ENCODE measurements at places on chromosomes 6 and 20.
A peak's percentile ranks its signal among the peaks of the same experiment; 100 is the strongest.

GRCh38 chr20:1493536-1493935 is 2.3 kb upstream of the SIRPB2 start:
- H3K27ac ChIP-seq, result no peak overlapping the region
- no peak for DNase-seq

DNA sequence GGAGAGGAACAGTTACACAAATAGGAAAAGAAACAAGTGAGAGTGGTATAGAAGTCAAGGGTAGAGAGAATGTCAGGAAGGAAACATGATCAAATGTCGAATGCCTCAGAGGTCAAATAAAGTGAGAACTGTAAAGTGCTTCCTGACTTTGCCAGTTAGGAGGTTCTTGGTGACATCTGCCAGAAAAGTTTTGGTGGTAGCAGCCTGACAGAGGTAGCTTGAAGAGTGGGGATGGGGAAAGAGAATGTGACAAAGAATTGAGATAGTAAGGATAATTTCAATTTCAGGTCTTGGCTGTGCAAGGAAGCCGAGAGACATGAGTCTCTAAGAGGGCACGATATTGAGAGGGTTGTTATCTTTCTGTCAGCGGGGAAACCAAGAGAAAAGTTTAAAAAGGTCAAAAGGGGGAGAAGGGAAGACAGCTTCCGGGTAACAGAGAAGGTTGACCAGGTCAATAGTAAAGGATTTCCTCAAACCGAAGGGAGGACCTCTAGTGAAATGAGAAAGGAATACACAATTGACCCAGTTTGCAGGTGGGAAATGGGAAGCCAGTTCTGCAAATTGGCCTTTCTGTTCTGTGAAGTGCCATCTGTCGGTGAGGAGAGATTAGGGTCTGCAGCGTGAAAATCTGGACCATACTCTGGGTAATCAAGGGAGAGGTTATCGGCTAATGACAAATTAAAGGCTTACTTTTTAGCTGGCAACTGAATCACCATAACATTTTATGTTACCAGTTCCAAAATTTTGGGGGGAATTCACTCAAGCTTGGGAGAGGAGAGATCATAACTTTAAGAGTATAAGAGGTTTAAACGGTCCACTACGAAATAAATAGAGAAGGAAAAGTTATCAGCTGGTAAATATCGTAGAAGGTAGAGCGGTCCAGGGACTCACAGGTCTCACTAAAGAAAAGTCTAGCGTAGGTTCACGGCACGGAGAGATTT is 973 bp upstream of the BRD2 start:
- H3K27ac ChIP-seq, result peak overlapping the region; percentile 100
- H3K27me3 ChIP-seq, result no peaks in the 10 kb centered on the region
- H3K4me3 ChIP-seq, result peak overlapping the region; percentile 93
- H3K36me3 ChIP-seq, result no peaks in the 10 kb centered on the region
- peak; percentile 36 for DNase-seq

GRCh38 chr20:32456869-32457478 is 98.8 kb downstream of the ASXL1 start:
- H3K27ac ChIP-seq, result no peak overlapping the region
- H3K4me1 ChIP-seq, result peaks cover 30% of the 10 kb centered on the region
- H3K27me3 ChIP-seq, result no peaks in the 10 kb centered on the region
- peaks cover 55% of the 10 kb centered on the region for H3K36me3 ChIP-seq
- DNase-seq, result no peak

- H3K4me3 ChIP-seq, result no peak overlapping the region
- H3K27me3 ChIP-seq, result peaks cover 36% of the 10 kb centered on the region
- no peaks in the 10 kb centered on the region for H3K36me3 ChIP-seq
- H3K4me1 ChIP-seq, result no peaks in the 10 kb centered on the region
- no peak overlapping the region for H3K27ac ChIP-seq
Measured at GRCh38 chr6:133244519-133244918, 3.4 kb downstream of the EYA4 start.

DNA sequence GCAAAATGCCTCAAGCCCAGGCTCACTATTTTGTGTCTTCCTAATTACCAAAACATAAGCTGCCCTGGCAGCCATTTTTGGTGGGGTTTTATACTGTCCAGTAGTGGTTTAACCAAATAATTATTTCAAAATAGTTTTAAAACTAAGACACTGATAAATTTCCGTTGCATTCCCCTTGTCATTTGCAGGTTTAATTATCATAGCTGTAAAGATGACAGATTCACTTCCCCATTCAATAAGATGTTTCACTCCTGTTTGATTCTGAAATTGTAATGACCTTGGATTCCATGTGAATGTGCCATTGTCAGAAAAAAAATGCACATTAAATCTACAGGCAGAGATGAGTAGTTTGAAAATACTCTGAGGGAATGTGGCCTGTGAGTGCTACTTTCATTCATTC is 172.0 kb downstream of the COL9A1 start:
- DNase-seq, result no peak
- no peaks in the 10 kb centered on the region for H3K4me1 ChIP-seq
- no peaks in the 10 kb centered on the region for H3K27me3 ChIP-seq
- H3K27ac ChIP-seq, result no peak overlapping the region
- no peaks in the 10 kb centered on the region for H3K36me3 ChIP-seq
